ENCODE measurements at places on chromosomes 5 and 9.

DNA sequence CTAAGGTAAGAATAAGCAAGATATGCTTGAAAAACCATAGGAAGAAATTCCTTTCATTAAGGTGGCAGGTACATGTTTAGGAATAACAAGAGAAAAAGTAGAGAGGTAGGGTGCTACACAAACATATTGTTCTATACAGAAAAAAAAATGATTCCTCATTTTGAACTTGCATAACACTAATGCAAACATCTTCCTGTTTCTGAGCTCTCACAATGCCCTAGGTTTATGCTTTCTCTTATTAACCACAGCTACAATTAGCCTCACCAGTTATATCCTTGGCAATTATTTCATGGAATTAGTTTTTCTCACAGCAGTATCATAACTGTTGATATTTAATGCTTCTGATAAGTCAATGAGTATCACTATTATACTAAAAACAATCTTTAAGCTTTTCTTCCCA is 20.7 kb downstream of the CEMIP2 start:
- DNase-seq: no peak

- no peak for DNase-seq
Measured at GRCh38 chr5:11482011-11482410, 422.2 kb downstream of the CTNND2 start.

- peak; percentile 25 for DNase-seq
Measured at GRCh38 chr9:114223564-114224246, 68.4 kb downstream of the COL27A1 start.

DNA sequence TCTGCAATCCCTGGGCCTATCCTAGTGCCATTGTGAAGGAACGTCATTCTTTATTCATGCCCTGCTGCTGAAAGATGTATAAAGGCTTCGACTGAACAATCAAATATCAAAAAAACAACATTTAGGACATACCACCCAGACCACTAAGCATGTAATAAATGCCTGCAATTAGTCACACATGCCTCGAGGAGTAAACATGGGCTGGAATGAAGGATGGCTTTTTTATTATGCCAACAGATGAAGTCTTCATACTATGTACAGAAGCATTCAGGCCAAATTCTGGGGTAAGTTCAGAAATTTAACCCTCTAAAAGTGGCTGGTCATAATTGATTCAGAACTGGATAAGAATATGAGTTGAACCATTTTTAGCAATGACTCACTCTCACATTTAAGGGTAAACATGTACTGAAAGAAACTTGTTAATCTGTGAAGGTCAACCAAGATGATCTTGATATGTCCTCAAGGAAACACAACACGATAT is 38.1 kb downstream of the FAM240B start:
- DNase-seq: no peak

- DNase-seq: no peak
Measured at GRCh38 chr9:88809355-88810161, 181.7 kb upstream of the S1PR3 start.

DNA sequence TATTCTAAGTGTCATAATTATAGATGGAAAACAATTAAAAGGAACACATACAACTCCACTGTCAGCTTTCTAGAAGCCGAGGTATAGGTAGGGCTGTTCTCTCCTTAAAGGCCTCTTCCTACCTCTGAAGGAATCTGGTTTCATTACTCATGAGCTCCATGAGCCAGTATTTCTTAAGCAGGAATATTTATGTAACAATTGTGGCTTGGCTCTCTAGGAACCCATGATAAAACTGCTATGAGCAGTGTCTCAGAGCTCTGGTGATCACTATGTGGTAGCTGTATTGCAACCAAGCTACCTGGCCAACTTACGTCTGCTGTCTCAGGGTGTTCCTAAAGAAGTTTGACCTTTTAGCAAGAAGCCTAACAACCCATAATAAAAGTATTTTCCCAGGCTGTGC is 157.7 kb downstream of the CEP120 start:
- DNase-seq: no peak

- DNase-seq: no peak
Measured at GRCh38 chr9:103999375-104000062, 94.6 kb upstream of the SMC2 start.

DNA sequence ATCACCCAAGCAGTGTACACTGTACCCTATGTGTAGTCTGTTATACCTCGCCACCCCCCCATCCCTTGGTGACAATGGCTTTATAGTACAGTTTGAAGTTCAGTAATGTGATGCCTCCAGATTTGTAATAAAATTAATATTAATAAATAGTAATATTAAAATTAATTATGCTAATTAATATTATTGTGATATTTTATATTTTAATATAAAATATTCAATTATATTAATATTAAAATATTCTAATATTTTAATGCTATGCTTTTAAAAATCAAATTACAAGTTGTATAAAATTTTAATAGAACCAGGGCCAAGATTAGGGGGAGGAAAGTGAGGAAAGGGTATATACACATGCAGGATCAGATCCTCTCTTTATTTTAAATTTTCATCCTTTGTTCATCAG is 147.7 kb upstream of the MAP3K1 start:
- no peak for DNase-seq

GRCh38 chr9:74120061-74120460 is 377.1 kb upstream of the RORB start:
- no peak for DNase-seq

DNA sequence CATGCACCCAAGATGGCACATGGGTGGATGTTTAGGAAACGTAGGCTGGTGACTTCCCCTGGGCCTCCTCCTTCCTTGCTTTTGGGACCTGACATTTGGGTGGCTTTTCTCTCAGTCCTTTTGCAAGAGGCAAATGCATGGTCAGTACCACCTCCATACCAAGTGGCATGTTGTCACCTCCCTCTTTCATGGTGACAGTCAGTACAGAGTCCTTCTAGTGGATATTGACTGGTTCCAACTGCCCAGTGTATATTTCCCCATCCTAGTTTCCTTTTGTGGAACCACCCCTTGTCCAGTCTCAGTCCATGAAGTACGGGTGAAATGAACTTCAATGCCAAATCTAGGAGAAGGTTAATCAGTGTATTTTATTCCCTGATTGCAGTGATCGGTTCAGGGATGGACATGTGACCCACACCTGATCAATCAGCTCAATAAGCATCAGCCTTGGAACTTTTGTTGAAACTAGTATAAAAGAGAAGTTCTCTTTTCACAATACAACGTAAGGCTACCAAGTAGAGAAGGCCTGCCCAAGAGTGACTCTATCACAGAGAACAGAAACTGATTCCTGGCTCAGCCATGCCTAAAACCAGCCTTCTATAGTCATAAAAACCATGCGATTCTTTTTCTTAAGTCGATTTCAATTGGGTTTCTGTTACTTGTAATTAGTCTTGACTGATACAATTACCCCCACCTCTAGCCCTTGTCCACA is 143.4 kb upstream of the KLF9 start:
- DNase-seq: no peak

- DNase-seq: no peak
Measured at GRCh38 chr9:34562135-34562745, 27.3 kb downstream of the CNTFR start.

DNA sequence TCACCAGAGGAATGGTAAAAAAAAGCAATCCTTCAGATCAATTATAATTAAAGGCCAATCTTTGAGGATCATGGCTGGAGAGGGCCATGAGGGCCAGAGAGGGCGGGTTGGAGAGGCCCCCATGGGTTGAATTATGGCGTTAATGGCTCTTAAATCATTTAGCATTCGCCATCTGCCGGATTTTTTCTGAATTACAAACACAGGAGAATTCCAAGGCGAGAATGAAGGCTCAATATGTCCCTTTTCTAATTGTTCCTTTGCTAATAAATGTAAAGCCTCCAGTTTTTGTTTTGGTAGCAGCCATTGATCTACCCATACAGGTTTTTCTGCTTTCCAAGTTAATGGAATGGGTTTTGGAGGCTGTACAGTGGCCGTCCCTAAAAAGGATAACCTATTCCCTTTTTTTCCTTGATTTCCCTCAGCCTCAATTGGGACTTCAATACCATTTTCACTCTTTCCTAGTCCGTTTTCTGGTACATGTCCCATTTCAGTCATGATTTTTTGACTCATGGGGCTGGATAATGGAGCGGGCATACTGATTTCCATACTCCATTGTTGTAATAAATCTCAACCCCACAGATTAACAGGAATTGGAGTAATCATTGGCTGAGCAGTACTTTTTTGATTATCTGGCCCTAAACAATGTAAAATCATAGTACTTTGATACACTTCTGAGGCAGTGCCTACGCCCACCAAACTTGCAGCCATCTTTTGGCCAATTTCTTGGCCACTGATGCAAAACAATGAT is 6.7 kb upstream of the TMEM141 start:
- DNase-seq: peak; percentile 48

GRCh38 chr9:93900436-93900819 is 54.7 kb downstream of the BARX1 start:
- DNase-seq: no peak

- no peak for DNase-seq
Measured at GRCh38 chr5:125026867-125027731, 280.7 kb upstream of the ZNF608 start.

DNA sequence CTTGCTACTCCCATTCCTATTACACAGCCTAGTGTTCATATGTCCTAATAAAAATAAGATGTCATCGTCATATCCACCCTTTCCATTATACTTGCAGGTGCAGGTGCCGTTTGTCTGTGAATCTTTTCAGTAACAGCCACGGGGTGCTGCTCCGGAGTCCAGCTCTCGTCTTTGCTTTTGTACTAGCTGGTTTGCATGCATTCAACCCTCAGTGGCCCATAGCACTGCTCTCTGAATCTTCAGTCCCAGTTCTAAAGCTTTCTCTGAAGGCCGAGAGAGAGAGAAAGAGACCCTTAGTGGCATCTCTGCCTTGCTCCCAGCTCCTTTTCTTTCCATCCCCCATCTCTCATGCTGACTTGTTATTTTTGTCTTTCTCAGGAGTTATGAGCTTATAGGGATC is 468.5 kb downstream of the TMEM232 start:
- no peak for DNase-seq

- DNase-seq: no peak
Measured at GRCh38 chr9:5839572-5839902, 6.6 kb upstream of the ERMP1 start.

DNA sequence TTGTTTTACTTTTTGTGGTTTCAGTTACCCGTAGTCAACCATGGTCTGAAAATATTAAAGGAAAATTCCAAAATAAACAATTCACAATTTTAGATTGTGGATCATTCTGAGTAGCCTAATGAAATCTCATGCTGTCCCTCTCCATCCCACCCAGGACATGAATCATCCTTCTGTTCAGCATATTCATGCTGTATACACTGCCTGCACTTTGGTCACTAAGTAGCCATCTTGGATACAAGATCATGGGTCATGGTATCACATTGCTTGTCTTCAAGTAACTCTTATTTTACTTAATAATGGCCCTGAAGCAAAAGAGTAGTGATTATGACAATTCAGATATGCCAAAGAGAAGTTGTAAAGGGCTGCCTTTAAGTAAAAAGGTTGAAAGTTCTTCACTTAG is 536.5 kb upstream of the ACO1 start:
- no peak for DNase-seq

GRCh38 chr5:664343-664993 is 28.7 kb downstream of the TPPP start:
- no peak for DNase-seq

GRCh38 chr5:139701056-139701741 is 53.0 kb downstream of the CXXC5 start:
- DNase-seq: peak; percentile 38

DNA sequence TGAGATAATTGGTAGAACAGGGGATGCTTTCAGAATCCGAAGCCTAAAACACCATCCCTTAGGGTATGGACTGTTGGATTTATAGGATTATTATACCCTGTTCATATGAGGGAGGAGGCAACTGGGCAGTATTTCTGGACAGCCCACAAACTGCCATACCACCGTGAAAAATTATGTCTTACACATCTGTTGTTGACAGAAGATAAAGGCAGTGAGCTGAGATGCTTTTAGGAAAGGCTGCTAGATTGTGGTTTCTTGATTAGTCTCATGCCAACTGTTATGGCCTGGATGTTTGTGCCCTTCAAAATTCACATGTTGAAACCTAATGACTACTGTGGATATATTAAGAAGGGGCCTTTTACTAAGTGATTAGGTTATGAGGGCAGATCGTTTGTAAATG is 83.7 kb upstream of the DHFR start:
- peak; percentile 44 for DNase-seq

DNA sequence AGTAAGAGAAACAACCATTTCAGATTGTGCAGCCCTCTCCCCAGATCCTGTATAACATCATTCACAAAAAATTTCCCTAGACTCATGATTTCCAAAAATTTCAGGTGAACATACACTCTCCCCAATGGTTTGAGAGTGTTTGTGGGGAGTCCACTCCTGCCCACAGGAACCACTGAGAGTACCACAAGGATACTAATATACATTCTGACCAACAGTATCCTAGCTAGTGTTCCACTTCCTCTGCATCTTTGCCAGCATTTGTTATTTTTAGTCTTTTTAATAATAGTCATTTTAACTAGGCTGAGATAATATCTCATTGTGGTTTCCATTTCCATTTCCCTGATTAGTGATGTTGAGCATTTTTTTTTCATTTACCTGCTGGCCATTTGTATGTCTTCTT is 155.4 kb downstream of the DTWD2 start:
- no peak for DNase-seq

DNA sequence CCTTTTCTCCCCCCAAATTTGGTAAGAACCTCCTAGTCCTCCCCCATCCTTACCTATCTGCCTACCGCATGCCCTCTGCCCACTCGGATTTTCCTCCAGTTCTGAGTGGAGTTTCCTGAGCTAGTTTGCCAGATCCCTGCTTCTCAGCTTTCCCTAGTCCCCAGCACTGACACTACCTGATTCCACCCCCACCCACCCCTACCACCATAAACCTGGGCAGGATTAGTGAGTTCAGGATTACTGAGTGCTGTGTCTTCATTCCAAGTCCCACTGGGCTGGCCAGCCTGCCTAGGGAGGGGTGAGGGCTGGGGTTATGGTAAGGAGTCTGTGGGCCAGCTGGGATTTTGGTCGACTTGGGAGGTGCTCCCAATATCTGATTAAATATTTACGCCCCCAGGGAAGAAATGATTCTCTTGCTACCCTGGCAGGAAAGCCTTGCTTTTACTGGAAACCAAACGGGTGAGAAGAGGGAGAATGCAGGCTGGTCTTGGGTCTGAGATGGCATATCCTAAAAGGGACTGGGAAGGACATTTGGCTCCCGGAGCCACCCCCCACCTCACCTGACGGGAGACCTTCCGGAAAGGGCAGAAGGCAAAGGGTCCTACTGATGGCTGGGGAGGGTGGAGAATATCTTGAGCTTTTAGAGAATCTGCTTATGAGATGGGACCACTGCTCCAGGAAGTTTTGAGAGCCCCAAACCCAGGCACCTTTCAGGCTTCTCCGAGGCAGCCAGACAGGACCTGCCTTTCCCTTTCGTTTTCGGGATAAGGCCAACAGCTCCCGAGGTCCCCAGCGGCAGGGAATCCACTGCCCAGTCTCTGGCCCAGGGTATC is 3.7 kb downstream of the PITX1 start:
- no peak for DNase-seq

DNA sequence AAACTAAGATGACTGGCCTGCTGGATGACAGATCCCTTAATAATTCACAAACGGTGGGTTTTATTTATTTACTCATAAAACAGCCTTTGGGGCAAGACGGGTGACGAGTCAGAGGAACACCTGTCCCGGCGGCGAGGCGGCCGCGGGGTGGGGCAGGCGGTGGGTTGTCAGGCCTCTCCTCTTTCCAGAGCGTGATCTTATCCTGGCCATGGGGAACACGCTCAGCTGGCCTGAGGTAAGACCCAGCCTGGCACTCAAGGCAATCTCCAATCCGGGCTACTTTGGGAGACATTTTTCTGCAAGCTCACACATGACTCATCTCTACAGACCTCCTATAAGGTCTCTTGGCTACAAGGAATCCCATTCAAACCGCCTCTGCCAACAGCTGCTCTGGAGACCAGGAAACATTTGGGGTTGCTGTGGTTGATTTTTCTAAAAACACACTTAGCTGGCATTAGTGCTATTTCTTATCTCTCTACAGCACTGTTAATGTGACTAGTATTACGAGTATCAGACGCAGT is 6.3 kb downstream of the RAPGEF1 start:
- peak; percentile 94 for DNase-seq
